ENCODE measurements at places on chromosomes 11 and 22.

DNA sequence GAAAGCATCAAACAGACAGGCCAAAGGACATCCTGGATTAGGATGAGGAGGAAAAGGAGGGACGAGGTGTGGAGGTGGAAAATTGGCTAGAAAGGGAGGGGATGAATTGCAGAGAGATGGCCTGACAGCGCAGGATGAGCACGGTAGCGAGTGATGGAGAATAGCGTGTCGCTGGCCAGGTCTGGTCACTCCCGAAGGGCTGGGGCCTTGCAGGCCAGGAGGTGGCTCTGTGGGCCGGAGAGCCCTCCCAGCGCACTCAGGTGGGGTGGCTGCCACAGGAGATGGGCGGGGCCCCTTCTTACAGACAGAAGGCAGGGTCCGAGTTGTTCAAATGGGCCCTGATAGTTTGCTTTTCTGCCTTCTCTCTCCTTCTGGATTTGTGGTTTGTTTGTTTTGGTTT is 37.1 kb upstream of the THY1 start:
- no peak for DNase-seq

- no peak for DNase-seq
These were observed 10.0 kb downstream of the PPM1F start for GRCh38 chr22:21942407-21943343.

- DNase-seq = no peak
These were observed 297.3 kb downstream of the INSC start for GRCh38 chr11:15412054-15412453.

DNA sequence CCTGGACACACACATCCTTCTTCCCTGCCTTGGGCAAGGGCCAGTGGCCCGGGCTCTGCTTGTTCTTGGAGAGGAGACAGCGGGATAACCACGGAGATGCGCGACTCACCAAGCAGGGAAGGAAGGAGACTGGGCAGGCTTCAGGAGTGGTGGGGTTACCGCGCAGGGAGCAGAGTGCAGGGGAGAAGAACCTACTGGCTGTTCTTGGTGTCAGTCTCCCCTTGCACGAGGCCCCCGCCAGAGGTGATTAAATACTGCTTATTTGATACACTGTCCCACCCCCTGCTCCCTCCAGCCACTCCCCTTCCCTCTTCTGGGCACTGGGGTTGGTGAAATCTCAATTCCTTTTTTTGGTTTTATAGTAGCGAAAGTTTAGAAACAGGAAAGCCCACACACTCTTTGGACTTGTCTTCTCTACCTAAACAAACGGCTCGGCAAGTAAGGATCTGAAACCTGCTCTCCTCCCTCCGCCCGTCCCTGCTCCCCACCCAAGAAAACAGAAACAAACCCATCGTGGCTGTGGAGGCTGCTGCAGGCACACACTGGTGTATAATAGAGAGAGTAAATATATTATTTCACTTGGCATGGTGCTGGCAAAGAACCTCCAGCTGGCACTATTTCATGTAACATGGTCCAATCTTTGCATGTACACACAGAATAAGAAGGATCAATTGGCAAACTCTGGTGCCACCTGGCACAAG is 10.8 kb downstream of the LARGE2 start:
- no peak for DNase-seq

DNA sequence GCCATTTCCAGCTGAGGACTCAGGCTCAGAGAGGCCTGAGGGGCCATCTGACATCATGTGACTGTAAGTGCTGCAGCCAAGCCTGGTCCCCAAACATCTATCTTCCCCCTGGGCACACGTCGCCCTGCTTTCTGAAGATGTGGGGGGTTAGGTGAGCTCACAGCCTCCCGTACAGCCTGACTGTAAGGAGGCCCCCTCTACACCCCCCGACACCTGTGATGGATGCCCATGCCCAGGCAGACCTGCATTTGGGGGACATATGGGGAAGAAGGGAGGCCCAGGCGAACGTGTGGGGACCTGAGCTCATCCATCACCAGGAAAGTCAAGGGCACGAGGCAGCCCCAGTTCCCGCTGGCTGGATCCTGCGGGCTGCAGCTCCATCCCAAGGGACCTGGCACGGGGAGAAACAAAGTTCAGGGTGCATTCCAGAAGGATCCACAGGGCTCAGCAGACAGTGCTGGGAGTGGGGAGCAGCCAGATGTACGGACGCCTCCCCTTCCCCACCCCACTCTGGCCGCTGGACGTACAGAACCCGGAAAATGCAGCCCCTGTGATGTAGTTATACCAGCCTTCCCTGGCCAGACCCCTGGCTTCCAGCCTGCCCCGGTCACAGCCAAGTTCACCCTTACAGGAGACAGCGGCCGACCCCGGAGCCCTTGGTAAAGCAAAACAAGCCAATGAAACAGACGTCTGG is 1431.4 kb downstream of the BRD1 start:
- no peak for DNase-seq

DNA sequence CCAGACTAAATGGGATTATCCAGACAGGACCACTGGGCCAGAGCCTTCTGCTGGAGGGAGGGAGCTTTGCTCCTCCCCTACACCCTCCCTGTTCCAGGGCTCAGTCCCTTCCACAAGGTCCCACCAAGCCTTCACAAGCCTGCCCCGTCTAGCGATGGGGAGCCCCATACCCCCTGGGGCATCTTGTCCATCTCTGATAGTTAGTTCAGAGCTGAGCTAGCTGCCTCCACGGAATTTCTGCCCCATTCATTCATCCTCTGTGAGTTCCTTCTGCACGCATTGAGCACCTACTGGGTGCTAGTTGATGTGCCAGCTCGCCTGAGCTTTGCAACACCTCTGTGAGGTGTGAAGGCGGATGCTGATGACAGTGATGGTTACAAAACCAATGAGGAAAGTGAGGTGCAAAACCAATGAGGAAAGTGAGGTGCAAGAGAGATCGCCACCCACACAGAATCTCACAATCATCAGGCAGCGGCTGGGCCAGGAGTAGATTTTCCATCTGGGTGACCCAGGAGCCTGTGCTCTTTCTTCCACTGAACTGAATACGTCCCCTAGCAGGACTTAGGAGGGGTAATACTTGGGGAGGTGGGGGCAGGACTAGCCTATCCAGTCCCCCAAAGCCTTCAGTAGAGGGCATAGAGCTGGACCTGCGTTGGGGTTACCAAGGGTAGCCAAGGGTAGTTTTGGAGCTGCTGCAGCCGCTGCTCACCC is 21.5 kb upstream of the CBX7 start:
- no peak for DNase-seq

DNA sequence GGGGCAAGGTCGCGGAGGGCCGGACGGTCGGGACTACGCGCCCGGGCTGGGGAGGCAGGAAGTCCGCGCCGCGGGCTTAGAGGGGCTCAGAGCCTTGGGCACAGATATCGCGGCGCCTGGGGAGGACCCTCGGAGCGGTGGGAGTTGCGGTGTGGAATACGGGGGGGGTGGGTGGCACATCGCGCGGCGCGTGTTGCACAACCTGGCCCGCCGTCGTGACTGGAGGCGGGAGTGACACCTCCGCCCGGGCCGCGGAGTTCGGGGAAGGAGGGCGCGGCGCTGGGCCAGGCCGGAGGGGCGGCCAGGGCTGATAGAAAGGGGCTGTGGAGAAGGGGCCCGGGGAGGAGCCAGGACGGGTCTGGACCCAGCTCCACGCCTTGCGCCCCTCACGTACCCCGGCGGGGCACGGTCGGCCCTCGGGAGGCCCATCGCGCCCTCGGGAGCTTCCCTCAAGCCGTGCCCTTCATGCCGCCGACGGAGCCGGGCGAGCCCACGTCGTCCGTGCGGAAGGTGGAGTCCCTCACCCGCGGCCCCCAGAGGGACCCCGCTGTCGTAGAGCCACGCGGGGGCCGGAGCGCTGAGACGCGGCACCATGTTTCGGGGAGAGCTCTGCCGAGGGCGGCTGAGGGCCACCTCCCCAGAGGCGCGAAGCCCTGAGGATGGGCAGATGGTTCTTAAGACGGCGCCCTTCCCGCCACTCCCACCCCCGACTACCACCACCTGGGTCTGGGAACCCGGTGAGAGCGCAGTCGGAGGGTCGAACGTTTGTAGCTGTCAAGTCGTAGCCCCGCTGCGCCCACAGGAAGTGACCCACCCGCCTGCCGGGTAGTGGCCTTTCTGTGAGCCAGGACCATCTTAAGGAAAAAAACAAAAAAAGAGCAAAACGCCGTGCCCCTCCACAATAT is 729 bp downstream of the IL17RA start:
- DNase-seq = no peak

DNA sequence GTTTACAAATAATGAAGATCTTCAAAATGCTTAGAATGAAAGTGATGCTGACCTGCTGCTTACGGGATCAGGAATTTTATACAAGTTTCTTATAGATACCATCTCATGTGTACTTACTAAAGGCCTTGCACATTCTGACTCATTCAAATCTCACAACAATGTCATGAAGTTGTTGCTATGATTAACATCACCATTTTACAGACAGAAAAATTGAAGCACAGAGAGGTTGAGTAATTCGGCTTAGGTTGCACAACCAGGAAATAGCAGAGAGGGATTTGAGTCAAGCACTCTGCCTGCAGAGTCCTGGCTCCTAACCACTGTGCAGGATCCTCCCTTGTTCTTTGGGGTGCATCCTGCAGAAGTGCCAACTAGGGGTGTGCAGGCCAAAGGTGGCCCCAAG is 471.9 kb downstream of the MIAT start:
- no peak for DNase-seq

GRCh38 chr11:115345840-115346239 is 158.4 kb downstream of the CADM1 start:
- no peak for DNase-seq

- no peak for DNase-seq
These were observed 377.5 kb downstream of the OPCML start for GRCh38 chr11:133154781-133155180.

- no peak for DNase-seq
These were observed 279.9 kb downstream of the DLG2 start for GRCh38 chr11:85347291-85347690.

DNA sequence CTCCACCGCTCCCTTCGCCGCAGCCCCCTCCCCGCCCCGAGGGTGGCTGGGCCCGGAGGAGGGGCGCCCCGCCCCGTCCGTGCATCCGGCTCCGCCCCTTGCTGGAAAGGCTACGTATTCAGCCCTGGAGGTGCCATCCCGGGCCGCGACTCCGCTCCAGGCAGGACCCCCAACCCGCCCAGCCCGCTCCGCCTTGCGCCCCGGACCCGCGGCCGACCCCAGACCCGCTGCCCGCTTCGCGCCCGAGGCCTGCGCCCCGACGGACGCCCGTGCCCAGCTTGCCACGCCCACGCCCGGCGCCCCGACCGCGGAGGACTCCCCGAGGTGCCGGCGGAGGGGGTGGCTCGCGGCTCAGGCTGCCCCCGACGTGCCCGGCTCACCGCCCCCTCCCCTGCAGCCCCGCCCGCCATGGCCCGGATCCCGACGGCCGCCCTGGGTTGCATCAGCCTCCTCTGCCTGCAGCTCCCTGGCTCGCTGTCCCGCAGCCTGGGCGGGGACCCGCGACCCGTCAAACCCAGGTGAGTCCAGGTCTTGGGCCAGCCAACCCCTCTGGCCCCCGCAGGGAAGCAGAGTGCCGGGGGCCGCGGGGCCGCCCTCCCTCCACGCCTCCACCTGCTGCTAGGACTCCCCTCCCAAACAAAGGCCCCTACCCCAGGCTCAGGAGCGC is at the start of gene ADM2:
TSS of gene ADM2 (plus strand) at position 104 of the 667 bp plus-strand sequence. CDS start at position 409, 305 bp downstream.
- peak; percentile 50 for DNase-seq

DNA sequence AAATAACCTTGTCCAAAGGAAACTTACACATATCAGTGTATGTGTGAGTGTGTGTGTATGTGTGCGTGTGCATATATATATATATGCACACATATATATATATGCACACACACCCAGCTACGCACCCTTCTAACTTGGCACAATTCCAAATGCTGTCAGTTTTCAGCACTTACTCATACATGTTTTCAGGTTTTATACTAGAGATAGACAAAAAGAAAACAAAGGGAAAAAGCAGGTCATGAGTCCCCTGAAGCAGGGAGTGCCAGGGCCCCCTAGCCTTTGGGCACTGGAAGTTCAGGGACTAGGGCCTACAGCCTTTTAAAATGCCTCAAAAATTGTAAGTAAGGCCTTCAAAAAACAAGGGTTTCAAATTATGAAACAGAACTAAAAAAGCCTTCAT is 265.4 kb downstream of the CADM1 start:
- no peak for DNase-seq

DNA sequence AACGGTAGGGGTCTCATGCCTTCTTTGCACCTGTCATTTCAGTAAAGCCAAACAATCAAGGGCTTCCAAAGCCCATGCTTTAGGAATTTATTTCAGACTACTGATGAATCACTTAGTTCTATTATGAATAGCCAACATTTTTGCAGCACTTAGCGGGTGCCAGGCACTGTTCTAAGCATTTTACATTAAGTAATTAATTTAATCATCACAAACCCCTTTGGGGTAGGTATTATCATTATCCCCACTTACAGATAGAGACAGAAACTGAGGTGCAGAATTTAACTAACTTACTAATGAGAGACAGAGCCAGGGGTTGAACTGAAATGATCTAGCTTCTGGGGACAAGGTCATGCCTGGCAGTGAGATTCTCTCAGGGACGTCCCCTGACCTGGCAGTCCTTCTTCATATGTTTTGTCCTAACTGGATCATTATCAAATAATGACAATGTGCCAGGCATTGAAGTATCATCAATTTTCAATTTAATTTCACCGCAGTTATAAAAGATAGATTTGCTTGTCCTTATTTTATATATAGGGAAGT is 31.7 kb upstream of the NAV2 start:
- DNase-seq = no peak

DNA sequence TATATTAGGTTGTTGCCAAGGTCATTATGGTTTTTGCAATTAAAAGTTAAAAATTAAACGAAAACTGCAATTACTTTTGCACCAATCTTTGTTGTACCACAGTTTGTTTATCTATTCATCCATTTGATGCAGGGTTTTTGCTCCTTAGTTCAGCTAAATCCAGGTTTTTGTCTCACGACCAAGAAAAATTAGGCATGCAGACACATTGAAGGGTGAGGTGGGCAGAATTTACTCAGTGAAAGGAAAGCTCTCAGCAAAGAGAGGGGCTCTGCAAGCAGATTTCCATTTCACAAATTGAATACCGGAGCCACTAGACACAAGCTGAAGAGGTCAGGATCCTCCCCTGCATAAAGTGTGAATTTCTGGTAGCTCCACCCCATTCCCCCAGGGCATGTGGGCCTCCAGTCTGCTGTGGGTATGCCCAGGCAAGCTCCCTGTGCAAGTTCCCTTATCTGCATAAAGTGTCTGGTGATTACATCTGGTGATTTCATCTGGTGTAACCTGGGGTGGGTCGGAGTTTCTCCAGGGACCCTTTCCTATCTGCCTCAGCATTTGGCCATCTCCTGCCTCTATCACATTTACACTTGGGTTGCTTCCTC is 33.3 kb downstream of the APOL6 start:
- no peak for DNase-seq

Data from T follicular helper cell (primary cell).